Aorta (tissue), 5 donors: ENCODE measurements at places on chromosomes 16 and 17. TPM values are rescaled to one million over a fixed set of nuclear protein-coding genes. Genes with fewer than 3 reads are reported as not detected.

GRCh38 chr17:73359987-73360410, 48.2 kb upstream of the CDC42EP4 start:
- no peaks in the 10 kb centered on the region for H3K4me1 ChIP-seq
- no peak for DNase-seq

GRCh38 chr16:81808933-81809480, 29.9 kb downstream of the PLCG2 start:
- H3K36me3 ChIP-seq = no peaks in the 10 kb centered on the region
- DNase-seq = no peak
- no peaks in the 10 kb centered on the region for H3K27me3 ChIP-seq
- no peak overlapping the region for H3K27ac ChIP-seq

- H3K4me3 ChIP-seq = peak overlapping the region; percentile 64
- H3K36me3 ChIP-seq = no peaks in the 10 kb centered on the region
- no peaks in the 10 kb centered on the region for H3K27me3 ChIP-seq
- H3K4me1 ChIP-seq = no peaks in the 10 kb centered on the region
- peak overlapping the region; percentile 50 for H3K27ac ChIP-seq
Observed at GRCh38 chr17:42555122-42555622, 2.4 kb downstream of the HSD17B1 start.

- H3K36me3 ChIP-seq = no peaks in the 10 kb centered on the region
- H3K4me1 ChIP-seq = no peaks in the 10 kb centered on the region
- no peak overlapping the region for H3K4me3 ChIP-seq
- no peak for DNase-seq
- no peak overlapping the region for H3K27ac ChIP-seq
Observed at GRCh38 chr16:61879306-61879705, 156.9 kb downstream of the CDH8 start.

DNA sequence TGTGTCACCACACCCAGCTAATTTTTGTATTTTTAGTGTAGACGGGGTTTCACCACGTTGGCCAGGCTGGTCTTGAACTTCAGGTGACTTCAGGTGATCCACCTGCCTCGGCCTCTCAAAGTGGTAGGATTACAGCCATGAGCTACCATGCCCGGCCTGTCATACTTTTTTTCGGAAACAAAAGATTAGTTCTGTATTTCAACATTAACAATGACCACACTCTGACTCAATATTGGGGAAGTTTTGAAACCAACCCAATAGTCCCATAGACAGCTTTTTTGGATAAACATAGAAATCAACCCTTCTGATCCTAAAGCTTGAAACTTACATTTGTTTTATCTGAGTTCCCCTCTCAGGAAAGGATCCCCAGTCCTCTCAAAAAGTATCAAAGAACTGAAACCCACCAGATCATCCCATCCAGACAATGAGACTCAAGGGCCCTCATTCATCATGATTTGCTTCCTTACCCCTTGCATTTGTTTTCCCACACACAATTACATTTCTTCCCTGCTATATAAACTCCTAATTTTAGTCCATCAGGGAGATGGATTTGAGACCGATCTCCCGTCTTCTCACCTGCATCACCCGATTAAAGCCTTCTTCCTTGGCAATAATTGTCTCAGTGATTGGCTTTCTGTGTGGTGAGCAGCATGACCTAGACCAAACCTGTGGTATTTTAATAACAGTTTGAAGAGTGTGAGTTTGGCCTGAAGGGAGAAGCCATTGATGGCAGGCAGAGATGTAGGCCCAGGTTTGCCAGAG, 7.2 kb upstream of the AGRP start:
- H3K27me3 ChIP-seq = no peaks in the 10 kb centered on the region
- H3K27ac ChIP-seq = no peak overlapping the region
- H3K4me3 ChIP-seq = no peak overlapping the region
- no peak for DNase-seq
- H3K4me1 ChIP-seq = no peaks in the 10 kb centered on the region

- no peaks in the 10 kb centered on the region for H3K27me3 ChIP-seq
- no peak overlapping the region for H3K27ac ChIP-seq
- no peak overlapping the region for H3K4me3 ChIP-seq
- DNase-seq = no peak
- no peaks in the 10 kb centered on the region for H3K4me1 ChIP-seq
- H3K36me3 ChIP-seq = no peaks in the 10 kb centered on the region
Observed at GRCh38 chr17:77449373-77449907, 308.7 kb downstream of the SEC14L1 start.

Gene TOX3
- total RNA-seq = not detected

Gene KRTAP4-6
- total RNA-seq = not detected

Gene ARHGAP23
- 110 TPM for total RNA-seq

Gene CRAMP1
- total RNA-seq = 24.2 TPM

DNA sequence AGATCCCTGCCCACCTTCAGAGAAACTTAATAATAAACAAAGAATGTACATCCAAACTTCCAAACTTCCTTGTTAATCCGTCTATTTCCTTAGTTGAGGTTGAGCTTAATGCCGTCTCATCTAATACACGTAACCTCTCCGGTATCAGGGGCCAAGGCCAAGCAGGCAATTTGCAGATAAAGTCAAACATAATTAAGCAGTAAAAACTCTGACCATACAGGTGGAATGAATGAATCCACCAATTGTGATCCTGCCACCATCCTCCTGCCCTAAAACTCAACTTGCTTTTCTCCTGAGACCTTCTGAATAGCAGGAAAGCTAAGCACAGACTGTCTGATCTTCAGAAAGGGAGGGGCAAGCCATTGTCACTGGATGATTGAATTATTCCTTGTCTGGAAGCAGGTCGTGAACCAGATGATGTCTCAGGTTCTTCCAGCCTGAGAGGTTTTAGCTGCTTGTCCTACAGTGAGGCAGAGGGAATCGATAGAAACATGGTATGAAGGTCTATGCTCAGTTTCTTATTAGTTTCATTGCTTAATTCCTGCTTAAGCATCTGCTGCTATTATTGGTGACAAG, 1111.8 kb upstream of the EEF2KMT start:
- no peak for DNase-seq
- no peaks in the 10 kb centered on the region for H3K27me3 ChIP-seq
- no peak overlapping the region for H3K27ac ChIP-seq
- H3K36me3 ChIP-seq = no peaks in the 10 kb centered on the region

Gene PSMC3IP
- total RNA-seq = 5.2 TPM

- H3K4me3 ChIP-seq = no peak overlapping the region
- no peaks in the 10 kb centered on the region for H3K27me3 ChIP-seq
- DNase-seq = no peak
- H3K36me3 ChIP-seq = peaks cover 12% of the 10 kb centered on the region
Observed at GRCh38 chr16:1538804-1539520, 5.5 kb downstream of the TMEM204 start.

Gene CCL17
- total RNA-seq = not detected

Gene CD7
- 2.6 TPM for total RNA-seq

- no peak overlapping the region for H3K4me3 ChIP-seq
- H3K36me3 ChIP-seq = no peaks in the 10 kb centered on the region
- H3K27me3 ChIP-seq = no peaks in the 10 kb centered on the region
- DNase-seq = no peak
- H3K4me1 ChIP-seq = no peaks in the 10 kb centered on the region
Observed at GRCh38 chr17:45976755-45977505, 22.1 kb upstream of the STH start.

Gene ASPHD1
- 0.39 TPM for total RNA-seq

- no peaks in the 10 kb centered on the region for H3K36me3 ChIP-seq
- DNase-seq = no peak
- no peaks in the 10 kb centered on the region for H3K4me1 ChIP-seq
- H3K27me3 ChIP-seq = no peaks in the 10 kb centered on the region
- no peak overlapping the region for H3K4me3 ChIP-seq
Observed at GRCh38 chr16:1261131-1261892, 5.4 kb downstream of the TPSD1 start.

Gene SULT1A1
- total RNA-seq = 6.7 TPM

DNA sequence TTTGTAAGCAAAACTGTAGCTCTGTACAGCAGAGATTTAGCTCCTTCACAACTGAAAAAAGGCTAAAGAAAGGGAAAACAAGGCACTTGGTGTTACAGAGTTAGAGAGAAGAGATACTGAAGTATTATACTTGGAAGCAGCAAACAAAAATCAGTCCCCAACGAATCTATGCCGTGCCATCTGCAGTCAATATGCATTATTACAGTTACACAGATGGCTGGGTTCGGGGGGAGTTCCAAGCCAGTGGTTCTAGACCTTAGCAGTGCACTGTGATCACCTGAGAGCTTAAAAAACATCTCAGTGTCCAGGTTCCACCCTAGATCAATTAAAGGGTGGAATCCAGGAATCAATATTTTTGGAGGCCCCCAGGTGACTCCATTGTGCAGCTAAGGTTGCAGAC, 489.9 kb downstream of the SHISA9 start:
- no peak overlapping the region for H3K27ac ChIP-seq
- H3K4me1 ChIP-seq = no peaks in the 10 kb centered on the region
- no peaks in the 10 kb centered on the region for H3K27me3 ChIP-seq
- no peak for DNase-seq
- no peak overlapping the region for H3K4me3 ChIP-seq
- no peaks in the 10 kb centered on the region for H3K36me3 ChIP-seq

- H3K27ac ChIP-seq = no peak overlapping the region
- no peaks in the 10 kb centered on the region for H3K36me3 ChIP-seq
- H3K4me1 ChIP-seq = no peaks in the 10 kb centered on the region
- peak; percentile 38 for DNase-seq
- H3K27me3 ChIP-seq = no peaks in the 10 kb centered on the region
Observed at GRCh38 chr17:320809-321385, 31.7 kb downstream of the RPH3AL start.

Gene SEPTIN12
- total RNA-seq = not detected

GRCh38 chr16:77531752-77532151, 96.9 kb upstream of the ADAMTS18 start:
- no peaks in the 10 kb centered on the region for H3K36me3 ChIP-seq
- DNase-seq = no peak
- no peak overlapping the region for H3K4me3 ChIP-seq
- no peaks in the 10 kb centered on the region for H3K27me3 ChIP-seq
- no peaks in the 10 kb centered on the region for H3K4me1 ChIP-seq

GRCh38 chr17:75921596-75921995, 16.9 kb upstream of the MRPL38 start:
- no peak overlapping the region for H3K27ac ChIP-seq
- DNase-seq = no peak
- H3K4me1 ChIP-seq = no peaks in the 10 kb centered on the region
- no peak overlapping the region for H3K4me3 ChIP-seq

DNA sequence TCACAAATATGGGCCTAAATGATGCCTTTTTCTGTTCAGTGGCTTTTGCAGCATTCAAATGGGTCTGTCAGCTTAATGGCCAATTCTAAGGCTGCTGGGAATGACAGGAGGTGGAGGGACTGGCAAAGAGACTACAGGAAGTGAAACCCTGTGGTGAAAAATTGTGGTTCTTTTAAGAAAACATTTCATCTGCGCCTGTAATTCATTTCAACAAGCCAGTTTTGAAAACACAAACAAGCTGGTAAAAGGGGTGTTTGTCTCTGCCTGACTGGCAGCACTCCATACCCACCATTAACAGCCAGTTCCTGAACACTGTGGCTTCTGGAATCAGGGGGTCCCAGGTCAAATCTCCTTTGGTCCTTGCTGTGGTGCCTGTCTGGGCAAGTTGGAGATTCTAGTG, 3.6 kb upstream of the KDM8 start:
- no peak for DNase-seq
- H3K36me3 ChIP-seq = no peaks in the 10 kb centered on the region
- H3K27me3 ChIP-seq = no peaks in the 10 kb centered on the region
- no peaks in the 10 kb centered on the region for H3K4me1 ChIP-seq
- no peak overlapping the region for H3K4me3 ChIP-seq

- H3K4me3 ChIP-seq = no peak overlapping the region
- H3K27me3 ChIP-seq = no peaks in the 10 kb centered on the region
Observed at GRCh38 chr16:71572497-71573116, 4.3 kb downstream of the TAT start.

Gene HIC1
- total RNA-seq = 27.2 TPM

- peak; percentile 61 for DNase-seq
- peaks cover 19% of the 10 kb centered on the region for H3K36me3 ChIP-seq
- no peaks in the 10 kb centered on the region for H3K27me3 ChIP-seq
- H3K4me3 ChIP-seq = no peak overlapping the region
- no peak overlapping the region for H3K27ac ChIP-seq
Observed at GRCh38 chr16:16141141-16141540, 82.2 kb downstream of the ABCC6 start.

Gene SLC13A2
- not detected for total RNA-seq

DNA sequence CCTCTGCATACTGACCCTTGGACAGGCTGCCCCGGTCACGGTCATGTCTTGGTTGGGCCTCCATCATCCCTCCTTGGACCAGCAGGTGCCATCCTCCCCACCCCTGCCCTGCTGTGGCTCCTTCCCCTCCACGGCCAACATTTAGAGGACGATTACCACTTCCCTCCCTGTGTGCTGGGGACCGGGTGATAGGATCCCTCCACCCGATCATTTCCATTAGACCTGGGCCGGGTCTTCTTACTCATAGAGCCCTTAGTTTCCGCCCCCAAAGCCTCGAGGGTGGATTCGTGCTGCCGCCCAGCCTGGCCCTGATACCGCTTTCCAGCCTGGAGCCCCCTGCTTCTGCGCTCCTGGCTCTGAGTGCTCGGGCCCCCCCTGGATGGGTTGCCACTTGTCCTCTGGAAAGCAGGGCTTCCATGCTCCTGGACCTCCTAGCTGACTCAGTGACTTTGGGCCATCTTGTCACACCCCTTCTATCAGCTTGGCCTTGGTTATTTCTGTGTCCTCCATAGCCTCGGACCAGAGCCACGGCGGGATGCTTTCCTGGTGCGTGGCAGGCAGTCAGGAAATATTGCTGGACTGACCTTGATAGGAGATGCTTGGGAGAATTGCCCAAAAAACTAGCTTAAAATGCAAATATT, 171.4 kb downstream of the SEC14L1 start:
- H3K27me3 ChIP-seq = no peaks in the 10 kb centered on the region
- DNase-seq = peak; percentile 39
- no peaks in the 10 kb centered on the region for H3K4me1 ChIP-seq
- H3K4me3 ChIP-seq = no peak overlapping the region
- H3K36me3 ChIP-seq = no peaks in the 10 kb centered on the region

Gene ATXN7L3
- total RNA-seq = 62.9 TPM

DNA sequence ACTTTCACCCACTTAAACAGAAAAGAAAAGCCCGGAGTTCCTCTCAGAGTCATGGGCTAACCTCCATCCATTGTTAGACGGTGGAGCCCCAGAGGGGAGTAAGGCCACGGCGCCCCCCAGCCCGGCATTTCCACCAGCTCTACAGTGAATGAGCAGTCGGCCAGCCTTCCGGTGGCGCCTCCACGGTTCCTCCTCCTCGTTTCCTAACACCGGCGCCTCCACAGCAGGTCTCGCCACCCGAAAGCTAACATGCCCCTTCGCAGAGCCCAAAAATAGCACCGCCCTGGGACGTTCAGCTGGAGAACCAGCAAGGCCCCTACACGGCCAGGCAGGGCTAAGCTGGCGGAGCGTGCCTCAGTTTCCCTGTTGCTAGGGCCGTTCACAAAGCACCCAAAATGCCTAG, 858 bp downstream of the MMD start:
- peak; percentile 84 for DNase-seq
- no peak overlapping the region for H3K27ac ChIP-seq
- peaks cover 6% of the 10 kb centered on the region for H3K4me1 ChIP-seq
- H3K4me3 ChIP-seq = peak overlapping the region; percentile 93
- no peaks in the 10 kb centered on the region for H3K36me3 ChIP-seq
